ENCODE measurements at places on chromosomes 2 and 18.

DNA sequence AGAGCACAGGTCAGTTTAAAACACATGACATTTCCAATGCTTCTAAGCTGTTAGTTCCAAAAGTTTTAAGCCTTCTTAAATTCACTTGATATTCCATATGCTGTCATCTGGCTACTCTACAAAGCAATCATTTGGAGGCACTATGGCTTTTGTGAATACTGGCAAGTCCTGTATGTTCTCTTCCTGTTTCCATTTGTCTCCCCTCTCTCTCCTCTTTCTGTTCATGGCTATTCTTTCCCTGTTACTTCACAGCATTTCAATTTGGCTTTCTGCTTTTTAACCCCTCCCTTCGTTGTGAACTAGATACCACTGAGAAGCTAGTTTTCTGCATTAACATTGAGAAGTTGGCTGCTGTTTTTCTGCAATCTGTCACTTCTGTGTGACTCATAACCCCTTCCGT lies 1337.2 kb upstream of the CELF4 start:
- DNase-seq = no peak

GRCh38 chr2:51667679-51668078 lies 635.7 kb upstream of the NRXN1 start:
- no peak for DNase-seq

GRCh38 chr2:227703961-227704360 lies 13.9 kb downstream of the SLC19A3 start:
- no peak for DNase-seq

- DNase-seq = no peak
These were observed 69.3 kb upstream of the CYP1B1 start for GRCh38 chr2:38145236-38145635.

- DNase-seq = no peak
These were observed 226.8 kb downstream of the TNS1 start for GRCh38 chr2:217775920-217776503.

GRCh38 chr18:59846814-59847490 lies 52.8 kb upstream of the PMAIP1 start:
- no peak for DNase-seq
